ENCODE measurements at places on chromosomes 1 and 21.

- no peak for DNase-seq
These were observed 73.2 kb downstream of the ZC3H11B start for GRCh38 chr1:219539645-219540254.

- no peak for DNase-seq
These were observed 9.2 kb downstream of the GNB1 start for GRCh38 chr1:1881727-1882126.

DNA sequence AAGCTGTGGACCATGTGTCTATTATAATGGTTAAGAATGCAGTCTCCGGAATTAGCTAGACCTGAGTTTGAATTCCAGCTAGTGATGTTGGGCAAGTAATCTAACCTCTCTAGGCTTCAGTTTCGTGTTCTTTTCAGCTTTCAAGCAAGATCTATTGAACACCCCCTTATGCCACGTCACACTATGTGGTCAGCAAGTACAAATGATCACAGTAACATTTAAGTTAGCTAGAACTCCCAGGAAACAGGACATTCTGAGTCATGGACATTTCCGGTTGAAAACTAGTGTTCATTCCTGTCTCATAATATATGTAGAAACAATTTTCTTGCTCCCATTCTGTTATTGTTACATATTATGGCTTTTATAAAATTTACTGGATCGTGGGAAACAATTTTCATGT, 34.0 kb upstream of the NHLH2 start:
- peak; percentile 3 for DNase-seq

DNA sequence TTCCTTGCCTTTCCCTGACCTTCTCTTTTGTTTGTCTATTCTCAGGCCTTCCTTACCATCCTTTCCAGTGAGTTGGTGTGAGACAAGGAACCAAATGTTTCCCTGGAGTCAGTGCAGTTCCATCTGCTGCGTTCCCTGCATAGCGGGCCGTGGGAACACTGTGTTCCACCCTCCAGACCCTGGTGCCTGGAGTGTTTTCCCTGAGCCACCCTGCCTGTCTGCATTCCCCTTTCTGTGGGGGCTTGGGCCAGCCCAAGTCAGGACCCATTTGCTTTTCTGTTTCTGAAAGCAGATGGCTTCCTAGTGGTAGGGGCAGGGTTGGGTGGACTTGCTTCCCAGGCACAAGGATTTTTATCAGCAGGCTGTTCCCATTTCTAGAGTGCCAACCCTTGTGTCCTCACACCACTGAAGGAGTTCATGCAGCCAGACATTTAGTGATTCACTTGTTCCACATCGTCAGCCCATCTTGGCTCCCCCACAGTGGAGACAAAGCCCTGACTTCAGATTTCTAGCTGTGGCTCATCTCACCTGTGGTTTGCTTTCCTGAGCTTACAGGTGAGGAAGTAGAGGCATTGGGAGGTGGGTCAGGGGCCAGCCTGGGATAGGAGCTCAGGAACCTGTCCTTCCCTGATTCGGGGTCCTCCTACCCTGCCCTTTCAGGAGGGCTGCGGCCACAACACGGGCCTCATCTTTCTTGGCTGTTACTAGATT, 14.1 kb upstream of the MYOG start:
- no peak for DNase-seq

- peak; percentile 70 for DNase-seq
These were observed 3.8 kb downstream of the LCA5L start for GRCh38 chr21:39441502-39442475.

DNA sequence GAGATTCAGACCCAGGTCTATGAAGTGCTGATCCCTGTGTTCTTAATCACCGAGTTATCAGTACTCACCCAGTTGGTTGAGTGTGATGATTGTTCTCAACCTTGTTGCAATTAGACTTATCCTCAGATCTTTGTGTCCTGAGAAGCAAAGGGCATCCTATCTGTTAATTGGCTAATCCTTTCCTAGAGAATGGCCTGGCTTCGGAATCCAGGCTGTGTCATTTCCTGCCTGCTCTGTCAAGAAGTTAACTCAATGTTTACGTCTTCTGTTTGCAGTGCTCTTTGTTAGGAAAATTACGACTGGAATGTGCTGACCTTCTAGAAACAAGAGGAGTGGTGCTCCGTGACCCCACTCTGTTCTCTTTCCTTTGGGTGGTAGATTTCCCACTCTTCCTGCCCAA, 14.7 kb downstream of the GAS5 start:
- peak; percentile 96 for DNase-seq

DNA sequence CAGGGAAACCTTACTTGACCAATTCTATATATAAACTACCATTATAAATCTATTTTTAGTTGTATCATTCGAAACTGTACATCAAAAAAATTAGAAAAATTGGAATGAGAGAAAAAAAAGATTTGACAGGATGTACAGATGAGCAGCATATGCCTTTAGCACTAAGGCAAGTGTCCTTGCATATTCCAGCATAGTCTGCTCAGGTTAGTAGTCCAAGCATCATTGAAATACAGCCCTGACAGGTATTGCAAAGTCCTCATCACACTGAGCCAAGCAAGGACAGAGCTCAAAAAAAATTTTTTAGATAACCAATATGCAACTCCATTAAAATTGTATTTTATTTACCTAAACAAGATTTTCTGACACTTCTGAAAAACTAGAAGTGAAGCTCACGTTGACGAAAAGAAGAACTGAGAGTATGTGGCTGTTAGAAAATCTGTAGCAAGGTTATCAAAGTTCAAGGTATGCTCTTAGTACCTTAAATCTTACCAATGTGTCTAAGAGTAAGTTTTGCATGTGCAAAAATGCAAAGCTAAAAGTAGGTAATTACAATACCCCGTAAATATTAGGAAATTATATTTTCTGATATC, 465.6 kb upstream of the ADGRL4 start:
- DNase-seq, result no peak

GRCh38 chr1:6003568-6004411, 11.6 kb upstream of the NPHP4 start:
- DNase-seq, result no peak
